ENCODE measurements at places on chromosomes 1 and 21.
A peak's percentile ranks its signal among the peaks of the same experiment; 100 is the strongest.

- no peak for DNase-seq
Observed at GRCh38 chr1:39859859-39860812, 23.2 kb downstream of the TRIT1 start.

- no peak for DNase-seq
Observed at GRCh38 chr1:165851034-165851658, 23.7 kb downstream of the UCK2 start.

- no peak for DNase-seq
Observed at GRCh38 chr1:53826367-53826766, 11.7 kb downstream of the NDC1 start.

GRCh38 chr21:41660748-41661147 lies 106.1 kb downstream of the RIPK4 start:
- no peak for DNase-seq

DNA sequence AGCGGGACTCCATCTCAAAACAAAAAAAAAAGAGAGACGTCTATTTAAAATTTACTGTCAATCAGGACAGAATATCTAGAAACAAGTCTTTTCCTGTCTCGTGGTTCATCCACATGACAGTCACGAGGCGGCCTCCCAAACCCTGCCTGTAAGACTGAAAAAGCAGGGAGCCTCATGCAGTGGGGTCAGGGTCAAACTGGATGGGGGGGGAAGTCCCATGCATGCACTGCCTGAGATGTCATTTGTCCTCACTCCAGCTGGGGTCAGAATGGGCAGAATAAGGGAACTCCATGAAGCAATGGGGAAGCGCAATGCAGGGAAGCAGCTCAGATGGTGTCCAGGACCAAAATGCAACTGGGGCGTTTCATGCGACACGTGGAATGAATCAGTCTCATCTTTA lies 85.5 kb downstream of the PIK3CD start:
- no peak for DNase-seq

DNA sequence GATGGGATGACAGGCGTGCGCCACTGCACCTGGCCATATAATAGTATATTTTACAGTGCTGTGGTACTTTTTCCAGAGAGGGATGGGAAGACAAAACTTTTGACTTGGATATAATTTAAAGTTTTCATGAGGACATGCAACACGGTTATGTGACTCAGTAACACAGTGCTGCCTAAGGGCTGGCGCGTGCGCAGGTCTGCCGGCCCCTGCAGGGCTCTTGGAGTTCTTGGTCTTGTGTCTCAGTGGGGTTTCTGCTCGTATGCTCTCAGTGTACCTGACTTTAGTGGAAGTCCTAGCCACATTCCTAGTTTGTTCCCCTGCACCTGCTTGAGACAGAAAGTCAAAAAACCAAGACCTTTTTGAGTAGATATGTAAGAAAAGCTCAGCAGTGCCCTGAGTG lies 27.5 kb upstream of the ATF3 start:
- peak; percentile 29 for DNase-seq

- no peak for DNase-seq
Observed at GRCh38 chr1:15189692-15190370, 36.3 kb downstream of the TMEM51 start.

DNA sequence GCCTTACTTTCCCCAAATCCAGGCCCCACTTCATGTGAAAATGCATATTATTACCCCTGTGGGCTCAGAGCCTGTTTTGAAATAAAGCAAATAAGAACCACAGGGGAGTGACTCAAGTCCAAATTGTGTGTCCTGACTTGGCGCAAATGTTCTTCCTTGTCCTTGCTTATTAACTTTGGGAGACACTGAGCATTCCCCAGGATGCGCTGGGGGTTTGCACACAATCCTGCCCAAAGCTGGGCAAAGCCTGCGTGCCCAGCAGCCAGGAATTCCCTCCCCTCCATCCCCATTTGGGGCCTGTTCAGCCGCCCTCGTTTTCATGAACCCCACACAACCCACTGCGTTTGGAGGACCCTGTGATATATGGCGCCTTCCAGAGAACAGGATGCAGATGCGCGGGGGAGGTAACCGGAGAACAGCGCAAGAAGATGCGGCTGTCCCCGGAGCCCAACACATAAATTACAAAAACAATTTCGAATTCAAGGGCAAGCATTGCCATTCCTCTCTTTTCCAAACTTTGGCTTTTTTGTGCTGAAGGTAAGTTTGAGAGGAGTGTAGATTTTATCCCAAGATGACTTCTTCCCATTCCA lies 42.4 kb upstream of the CLDN14 start:
- DNase-seq, result no peak

GRCh38 chr1:10302416-10302815 lies 92.0 kb downstream of the KIF1B start:
- DNase-seq, result no peak

- DNase-seq, result no peak
Observed at GRCh38 chr1:89781494-89782126, 39.2 kb upstream of the LRRC8D start.

GRCh38 chr21:42503711-42504110 lies 7.7 kb upstream of the RSPH1 start:
- no peak for DNase-seq

- no peak for DNase-seq
Observed at GRCh38 chr1:222522105-222522915, 25.6 kb downstream of the HHIPL2 start.

DNA sequence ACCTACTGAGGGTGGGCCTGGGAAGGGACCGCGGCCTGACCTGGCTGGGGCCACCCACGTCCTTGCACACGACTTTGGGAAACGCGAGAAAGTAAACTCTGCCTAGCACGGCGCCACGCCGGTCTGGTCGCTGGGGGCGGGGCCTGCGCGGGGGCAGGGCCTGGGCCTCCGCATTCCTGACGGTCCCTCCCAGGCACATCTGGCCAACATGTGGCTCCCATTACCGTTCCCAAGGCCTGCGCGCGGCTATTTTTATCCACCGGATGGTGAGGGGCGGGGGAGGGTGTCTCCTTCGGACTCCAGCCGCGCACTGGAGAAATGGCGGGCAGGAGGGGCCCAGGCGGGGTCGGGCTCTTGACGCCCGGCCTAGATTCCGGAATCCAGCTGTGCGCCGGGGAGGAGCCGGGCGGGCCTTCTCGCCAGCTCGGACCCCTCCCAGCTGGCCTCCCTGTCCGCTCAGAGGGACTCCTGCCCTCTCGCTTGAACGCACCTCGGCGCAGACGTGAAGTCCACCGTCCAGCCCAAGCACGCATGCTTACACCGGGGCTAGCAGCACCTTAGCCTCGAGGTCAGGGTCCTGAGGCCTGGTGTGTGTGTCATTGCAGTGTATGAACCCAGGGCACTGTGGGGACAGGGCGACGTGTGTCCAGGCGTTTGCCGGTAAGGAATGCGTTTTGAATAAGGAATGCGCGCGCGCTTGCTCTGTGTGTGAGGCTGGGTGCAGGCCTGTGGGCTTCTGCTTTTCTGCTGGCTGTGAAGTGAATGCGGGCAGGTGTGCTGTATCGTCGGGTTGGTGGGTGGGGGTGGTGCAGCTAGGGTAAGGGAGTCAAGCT lies 2.1 kb downstream of the EVA1B start:
- DNase-seq, result no peak

DNA sequence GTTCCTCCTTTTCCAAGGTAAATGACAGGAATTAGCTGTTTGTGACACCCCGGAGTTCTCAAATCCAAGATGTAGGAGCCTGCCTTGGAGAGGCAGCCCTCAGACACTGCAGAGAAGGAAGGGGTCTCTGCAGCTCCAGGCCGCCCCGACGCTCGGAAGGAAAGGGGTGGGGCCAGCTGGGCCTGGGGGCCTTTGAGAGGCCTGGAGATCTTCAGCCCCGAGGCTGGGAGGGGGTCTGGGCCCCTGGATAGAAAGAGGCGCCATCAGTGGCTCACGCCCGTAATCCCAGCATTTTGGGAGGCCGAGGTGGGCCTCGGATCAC lies 1.1 kb upstream of the TNFRSF18 start:
- DNase-seq, result no peak

GRCh38 chr1:200676829-200677228 lies 7.1 kb upstream of the DDX59 start:
- no peak for DNase-seq

DNA sequence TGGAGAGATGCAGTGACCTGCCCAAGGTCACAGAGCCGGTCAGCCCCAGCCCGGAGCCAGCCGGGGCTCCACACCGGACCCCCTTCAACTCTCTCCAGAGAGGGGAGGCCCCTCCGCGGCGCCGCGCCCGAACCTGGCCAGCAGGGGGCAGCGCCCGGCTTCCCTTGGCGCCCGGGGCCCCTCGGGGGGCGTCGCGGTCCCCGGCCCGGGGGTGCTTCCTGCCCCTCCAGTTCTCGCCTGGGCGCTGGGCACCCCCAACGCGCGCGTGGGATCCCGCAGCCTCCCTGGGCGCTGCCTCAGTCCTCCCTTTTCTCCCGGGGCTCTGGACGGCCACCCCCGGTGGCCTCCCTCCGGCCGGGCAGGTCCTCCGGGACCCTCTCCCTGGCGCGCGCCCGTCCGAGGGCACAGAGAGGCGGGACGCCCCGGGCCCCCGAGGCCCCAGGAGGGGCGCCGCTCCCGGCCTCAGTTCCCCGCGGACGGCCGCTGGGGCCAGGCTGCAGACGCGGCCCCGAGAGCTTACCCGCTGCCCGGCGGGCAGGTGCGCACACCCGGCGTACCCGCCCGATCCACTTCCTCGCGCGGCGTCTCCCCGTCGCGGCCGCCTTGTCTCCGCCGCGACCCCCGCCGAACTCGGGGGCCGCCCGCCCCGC lies 406 bp downstream of the HTR1D start:
- no peak for DNase-seq

- no peak for DNase-seq
Observed at GRCh38 chr1:10728595-10729410, 67.6 kb downstream of the CASZ1 start.

- DNase-seq, result no peak
Observed at GRCh38 chr1:173406783-173407230, 70.3 kb upstream of the PRDX6 start.

GRCh38 chr1:49346767-49347349 lies 570.2 kb upstream of the BEND5 start:
- no peak for DNase-seq

DNA sequence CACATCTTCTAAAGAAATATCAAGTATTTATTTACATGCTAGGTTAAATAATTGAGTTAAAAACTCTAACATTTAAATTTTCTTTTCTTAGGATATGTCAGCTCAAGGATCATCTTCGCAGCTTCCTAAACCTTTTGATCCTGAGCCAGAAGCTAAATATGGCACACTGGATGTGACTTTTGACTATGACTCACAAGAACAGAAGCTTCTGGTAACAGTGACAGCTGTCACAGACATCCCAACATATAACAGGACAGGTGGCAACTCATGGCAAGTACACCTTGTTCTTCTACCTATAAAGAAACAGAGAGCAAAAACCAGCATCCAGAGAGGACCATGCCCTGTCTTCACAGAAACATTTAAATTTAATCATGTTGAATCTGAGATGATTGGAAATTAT lies 132.7 kb upstream of the SERTAD4 start:
- no peak for DNase-seq

GRCh38 chr1:161226759-161227158 lies 899 bp downstream of the TOMM40L start:
- DNase-seq, result no peak

DNA sequence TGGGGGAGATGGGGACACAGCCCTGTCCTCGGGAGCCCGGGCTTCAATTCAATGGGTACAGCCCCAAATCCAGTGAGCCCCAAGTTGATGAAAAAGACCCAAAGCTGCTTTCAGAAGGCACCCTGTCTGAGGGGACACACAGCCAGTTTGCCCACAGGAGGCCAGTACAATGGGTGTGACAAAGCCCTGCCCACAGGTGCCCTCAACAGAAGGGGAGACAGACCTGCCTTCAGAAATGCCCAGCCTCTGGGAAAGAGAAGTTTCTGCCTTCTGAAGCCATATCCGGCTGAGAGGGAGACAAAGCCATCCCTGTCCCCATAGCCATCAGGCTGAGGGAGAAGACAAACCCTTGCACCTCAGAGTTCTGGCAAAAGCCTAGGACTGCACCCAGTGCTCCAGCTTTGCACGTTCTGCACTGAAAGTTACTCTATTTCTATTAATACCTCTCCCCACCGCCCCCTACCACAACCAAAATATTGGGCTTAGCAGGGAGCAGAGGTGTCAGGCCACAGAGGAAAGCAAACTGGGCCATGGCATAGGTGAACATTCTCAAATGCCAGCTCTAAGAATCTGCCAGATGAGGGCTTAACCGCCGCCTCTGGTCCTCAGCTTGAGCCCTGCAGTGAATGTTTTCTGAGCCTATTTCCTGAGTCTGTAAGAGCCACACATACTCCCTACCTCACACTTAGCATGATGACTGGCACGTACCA lies 18.0 kb upstream of the PTAFR start:
- no peak for DNase-seq

GRCh38 chr1:2789164-2789985 lies 12.1 kb downstream of the TTC34 start:
- DNase-seq, result no peak
